ENCODE measurements at places on chromosomes 2 and 18. TPM values are rescaled to one million over a fixed set of nuclear protein-coding genes. Genes with fewer than 3 reads are reported as not detected.

The COLEC11 gene
- total RNA-seq = 0.57 TPM

The FAM210A gene
- 32.4 TPM for total RNA-seq

The CHRND gene
- total RNA-seq = not detected

The FRZB gene
- total RNA-seq = 0.09 TPM

The PLEKHH2 gene
- total RNA-seq = 5.3 TPM

The REG1B gene
- not detected for total RNA-seq

The ARHGAP15 gene
- total RNA-seq = 0.09 TPM

The RNF149 gene
- total RNA-seq = 53.1 TPM

The TAF1B gene
- total RNA-seq = 18.2 TPM

The COL4A4 gene
- 0.14 TPM for total RNA-seq

The ASXL3 gene
- 0.43 TPM for total RNA-seq

The BMP10 gene
- not detected for total RNA-seq

The CD8A gene
- not detected for total RNA-seq

The RTP5 gene
- total RNA-seq = not detected

The ARHGAP28 gene
- total RNA-seq = 10.5 TPM

The ALKAL2 gene
- total RNA-seq = not detected

The C2orf74 gene
- 14.6 TPM for total RNA-seq

The EMX1 gene
- not detected for total RNA-seq

The UGT1A4 gene
- total RNA-seq = not detected

The NMUR1 gene
- not detected for total RNA-seq

The IKZF2 gene
- 5.1 TPM for total RNA-seq

The ACADL gene
- 0.37 TPM for total RNA-seq

The GRP gene
- total RNA-seq = not detected

The CCDC93 gene
- total RNA-seq = 23.8 TPM

The LRRC30 gene
- total RNA-seq = not detected

The TUBB6 gene
- total RNA-seq = 475 TPM

The IL36B gene
- not detected for total RNA-seq

The PAX8 gene
- 0.14 TPM for total RNA-seq

The TNFRSF11A gene
- 0.09 TPM for total RNA-seq

The EN1 gene
- not detected for total RNA-seq

The CCBE1 gene
- 21.7 TPM for total RNA-seq

The CDKL4 gene
- total RNA-seq = 3.4 TPM

The ZNF397 gene
- total RNA-seq = 16.9 TPM

The PAPOLG gene
- 6.1 TPM for total RNA-seq

The IHH gene
- total RNA-seq = not detected

The CPLX4 gene
- not detected for total RNA-seq

The PASK gene
- total RNA-seq = 1.3 TPM

The SCN3A gene
- 1.00 TPM for total RNA-seq

The TUBB8B gene
- total RNA-seq = not detected

The PAIP2B gene
- 0.85 TPM for total RNA-seq

The CAVIN2 gene
- 10.4 TPM for total RNA-seq

The STON1 gene
- total RNA-seq = 27.3 TPM

The PROKR1 gene
- not detected for total RNA-seq

The PROM2 gene
- 0.28 TPM for total RNA-seq

The NFU1 gene
- 46.7 TPM for total RNA-seq

The CDC42EP3 gene
- 16.9 TPM for total RNA-seq

The MAP2 gene
- 0.71 TPM for total RNA-seq

The CNDP1 gene
- not detected for total RNA-seq

The TUBA4A gene
- total RNA-seq = 7.0 TPM

The ZNF385B gene
- total RNA-seq = not detected

The HOXD10 gene
- 0.18 TPM for total RNA-seq

The IL37 gene
- not detected for total RNA-seq

The LCT gene
- not detected for total RNA-seq

The ADAM23 gene
- total RNA-seq = 8.2 TPM

The IGFBP5 gene
- 928 TPM for total RNA-seq

Measured in smooth muscle cell of bladder (primary cell).